Progenitor cell of endocrine pancreas (in vitro differentiated cells): ENCODE measurements at places on chromosomes 12 and 14. TPM values are rescaled to one million over a fixed set of nuclear protein-coding genes. Genes with fewer than 3 reads are reported as not detected.

The OR10AD1 gene
- not detected in 2 replicates for total RNA-seq

GRCh38 chr12:38282886-38283285, 33.7 kb upstream of the ALG10B start:
- no peak for DNase-seq

GRCh38 chr14:90454041-90455000, 57.5 kb downstream of the CALM1 start:
- peak; percentile 81 for DNase-seq

DNA sequence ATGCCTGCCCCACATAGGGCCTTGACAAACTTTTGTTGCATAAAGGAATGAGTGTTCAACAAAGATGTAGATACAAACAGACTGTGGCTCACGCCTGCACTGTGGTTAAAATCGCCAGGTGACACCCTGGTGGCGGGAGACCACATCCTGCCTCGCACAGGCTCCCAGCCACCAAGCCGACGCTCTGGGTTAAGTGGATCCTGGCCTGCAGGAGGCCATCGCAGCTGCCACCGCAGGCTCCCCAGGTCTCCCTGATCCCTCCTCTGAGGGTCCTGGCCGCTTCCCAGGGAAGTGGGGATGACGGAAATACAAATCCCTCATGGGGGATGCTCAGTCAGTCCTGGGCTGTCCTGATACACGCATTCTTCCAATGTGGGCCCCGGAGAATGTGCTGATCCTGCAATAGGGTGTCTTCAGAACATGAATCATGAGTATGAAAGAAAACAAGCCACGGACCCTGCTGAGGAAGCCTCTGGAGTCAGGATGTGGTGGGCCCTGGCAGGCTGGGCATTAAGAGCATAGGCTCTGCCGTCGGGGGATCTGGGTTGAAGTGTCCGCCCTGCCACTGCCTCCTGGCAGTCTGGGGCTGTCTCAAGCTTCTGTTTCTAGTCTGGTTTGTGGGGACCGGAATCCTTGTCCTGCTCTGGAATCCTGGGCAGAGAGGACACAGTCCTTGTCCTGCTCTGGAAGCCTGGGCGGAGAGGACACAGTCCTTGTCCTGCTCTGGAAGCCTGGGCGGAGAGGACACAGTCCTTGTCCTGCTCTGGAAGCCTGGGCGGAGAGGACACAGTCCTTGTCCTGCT, 53.5 kb upstream of the BEGAIN start:
- no peak for DNase-seq

GRCh38 chr14:47710581-47710980, 35.2 kb upstream of the MDGA2 start:
- no peak for DNase-seq

DNA sequence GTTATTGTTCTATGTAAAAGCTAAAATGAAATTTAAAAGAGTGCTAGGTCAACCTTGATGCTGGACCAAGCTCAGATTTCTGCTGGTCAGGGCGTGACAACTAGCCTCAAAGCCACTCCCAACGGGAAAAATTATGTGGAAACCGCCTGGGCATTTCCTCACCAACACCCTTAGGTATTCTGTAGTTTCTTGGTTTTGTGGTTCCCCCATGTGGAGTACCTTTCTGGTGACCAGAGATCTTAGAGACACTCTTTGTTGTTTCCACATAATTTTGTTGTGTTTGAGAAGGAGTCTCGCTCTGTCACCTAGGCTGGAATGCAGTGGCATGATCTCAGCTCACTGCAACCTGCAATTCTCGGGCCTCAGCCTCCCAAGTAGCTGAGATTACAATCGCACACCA, 119.9 kb downstream of the DENND5B start:
- no peak for DNase-seq

- no peak for DNase-seq
Measured at GRCh38 chr12:121214855-121215745, 5.2 kb downstream of the P2RX4 start.

GRCh38 chr14:70721542-70721941, 79.8 kb downstream of the TTC9 start:
- no peak for DNase-seq

DNA sequence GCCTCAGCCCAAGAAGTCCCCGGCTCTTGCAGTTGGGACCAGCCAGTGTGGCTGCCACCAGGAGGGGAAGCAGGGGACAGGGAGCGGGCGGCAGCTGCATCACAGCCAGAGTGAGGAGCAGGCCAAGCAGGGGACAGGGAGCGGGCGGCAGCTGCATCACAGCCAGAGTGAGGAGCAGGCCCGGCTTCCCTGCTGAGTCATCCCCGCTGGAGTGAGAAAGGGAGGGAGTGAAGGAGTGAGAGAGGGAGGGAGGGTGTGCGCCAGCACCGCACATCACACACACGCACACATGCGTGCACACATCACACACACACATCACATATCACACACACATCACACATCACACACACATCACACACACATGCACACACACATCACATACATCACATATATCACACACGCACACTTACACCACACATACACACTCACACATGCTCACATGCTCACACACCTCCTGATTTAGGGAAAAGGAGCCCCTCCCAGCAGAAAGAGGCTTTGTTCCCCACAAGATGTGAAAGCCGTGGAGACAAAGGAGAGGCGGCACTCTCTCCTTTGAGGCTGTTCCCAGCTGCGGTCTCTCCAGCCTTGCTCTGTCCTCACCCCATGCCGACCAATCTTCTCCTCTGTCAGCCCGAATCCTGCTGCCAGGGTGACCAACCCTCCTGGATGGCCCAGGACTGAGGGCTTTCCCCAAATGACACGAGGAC, 16.7 kb upstream of the ZDHHC22 start:
- DNase-seq: no peak

- DNase-seq: no peak
Measured at GRCh38 chr14:35818346-35819115, 7.6 kb upstream of the BRMS1L start.

GRCh38 chr12:94875525-94875924, 128.0 kb downstream of the NDUFA12 start:
- DNase-seq: no peak

- DNase-seq: no peak
Measured at GRCh38 chr14:67269298-67270060, 28.2 kb downstream of the PALS1 start.
